ENCODE measurements at places on chromosomes 12 and 14.

GRCh38 chr14:49931523-49931922 lies 38.6 kb downstream of the ARF6 start:
- DNase-seq, result no peak

DNA sequence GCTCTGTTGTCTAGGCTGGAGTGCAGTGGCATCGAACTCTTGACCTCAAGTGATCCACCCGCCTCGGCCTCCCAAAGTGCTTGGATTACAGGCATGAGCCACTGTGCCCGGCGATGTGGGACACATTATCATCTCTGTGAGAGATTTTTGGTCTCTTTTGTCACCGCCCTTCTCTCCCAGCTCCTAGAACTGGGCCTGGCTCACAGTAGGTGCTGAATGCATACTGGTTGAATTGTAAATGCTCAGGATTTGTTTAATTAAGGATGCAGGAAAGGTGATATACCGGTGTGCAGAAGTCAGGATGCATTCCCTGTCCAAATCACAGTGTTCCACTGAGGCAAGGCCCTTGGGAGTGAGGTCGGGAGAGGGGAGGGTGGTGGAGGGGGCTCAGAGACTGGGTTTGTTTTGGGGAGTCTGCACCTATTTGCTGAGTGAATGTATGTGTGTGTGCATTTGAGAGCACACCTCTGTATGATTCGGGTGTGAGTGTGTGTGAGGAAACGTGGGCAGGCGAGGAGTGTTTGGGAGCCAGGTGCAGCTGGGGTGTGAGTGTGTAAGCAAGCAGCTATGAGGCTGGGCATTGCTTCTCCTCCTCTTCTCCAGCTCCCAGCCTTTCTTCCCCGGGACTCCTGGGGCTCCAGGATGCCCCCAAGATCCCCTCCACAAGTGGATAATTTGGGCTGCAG lies 1.0 kb upstream of the KRT18 start:
- DNase-seq, result no peak

GRCh38 chr12:92412856-92413255 lies 267.2 kb upstream of the BTG1 start:
- no peak for DNase-seq

- DNase-seq, result no peak
Measured at GRCh38 chr12:108839890-108840230, 17.5 kb downstream of the SSH1 start.

- DNase-seq, result no peak
Measured at GRCh38 chr12:56766535-56766934, 3.4 kb downstream of the HSD17B6 start.

GRCh38 chr12:53852992-53853391 lies 85.6 kb upstream of the HOXC13 start:
- no peak for DNase-seq

- no peak for DNase-seq
Measured at GRCh38 chr12:108340037-108340436, 926 bp upstream of the CMKLR1 start.

- DNase-seq, result no peak
Measured at GRCh38 chr12:92248977-92249376, 103.3 kb upstream of the BTG1 start.

DNA sequence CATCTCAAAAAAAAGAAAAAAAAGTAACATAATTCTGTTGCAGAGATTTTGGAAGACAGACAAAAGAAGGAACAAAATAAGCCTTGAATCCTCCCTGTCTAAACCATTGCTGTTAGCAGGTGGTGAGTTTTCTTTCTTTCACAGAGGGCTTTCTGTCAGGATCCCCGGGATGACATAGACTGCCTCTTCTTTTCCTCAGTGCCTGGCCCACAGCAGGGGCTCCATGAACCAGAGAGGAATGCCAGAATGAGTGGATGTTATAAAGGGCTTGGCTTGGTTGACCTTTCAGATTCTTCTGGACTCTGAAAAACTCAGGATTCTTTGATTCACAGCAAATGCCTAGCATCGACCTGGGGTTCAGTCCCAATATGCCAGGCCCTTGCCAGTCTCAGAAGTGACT lies 45.8 kb upstream of the CORO1C start:
- DNase-seq, result no peak

- no peak for DNase-seq
Measured at GRCh38 chr12:109310247-109311125, 1.4 kb upstream of the FOXN4 start.

DNA sequence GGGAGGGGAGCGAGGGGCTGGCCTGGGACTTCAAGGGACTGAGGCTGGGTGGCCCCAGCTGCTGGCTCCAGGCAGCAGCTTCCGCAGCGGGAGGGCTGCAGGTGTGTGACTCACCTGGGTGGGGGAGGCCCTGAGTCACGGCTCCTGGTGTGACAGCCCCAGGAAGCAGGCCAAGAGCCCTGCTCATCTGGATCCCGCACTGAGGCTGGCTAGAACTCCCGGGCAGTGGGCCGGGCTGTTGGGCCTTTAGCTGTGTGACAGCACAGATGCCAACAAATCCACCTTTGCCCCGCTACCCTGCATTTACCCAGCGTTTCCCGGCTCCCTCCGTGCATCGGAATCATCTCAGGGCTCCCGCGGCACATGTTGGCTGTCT lies 180.0 kb upstream of the PRMT8 start:
- DNase-seq, result no peak

DNA sequence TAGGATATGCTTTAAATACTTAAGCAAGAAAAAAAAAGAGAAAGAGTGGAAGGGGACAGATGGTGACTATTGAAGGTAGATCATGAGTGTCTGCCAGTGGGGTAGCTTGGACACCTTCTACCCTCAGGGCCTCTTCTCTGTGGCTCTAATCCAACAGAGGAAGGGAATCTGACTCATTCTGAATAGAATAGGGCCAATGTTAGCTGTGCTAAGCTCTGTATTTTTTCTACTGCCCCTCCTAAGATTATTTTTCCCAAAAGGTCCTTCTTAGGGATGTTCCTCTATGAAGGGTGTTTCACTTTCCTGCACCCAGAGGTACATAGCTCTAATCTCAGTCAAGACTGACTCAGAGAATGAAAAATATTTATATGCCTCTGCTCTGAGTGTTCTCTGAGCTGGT lies 25.6 kb downstream of the UNC79 start:
- no peak for DNase-seq

DNA sequence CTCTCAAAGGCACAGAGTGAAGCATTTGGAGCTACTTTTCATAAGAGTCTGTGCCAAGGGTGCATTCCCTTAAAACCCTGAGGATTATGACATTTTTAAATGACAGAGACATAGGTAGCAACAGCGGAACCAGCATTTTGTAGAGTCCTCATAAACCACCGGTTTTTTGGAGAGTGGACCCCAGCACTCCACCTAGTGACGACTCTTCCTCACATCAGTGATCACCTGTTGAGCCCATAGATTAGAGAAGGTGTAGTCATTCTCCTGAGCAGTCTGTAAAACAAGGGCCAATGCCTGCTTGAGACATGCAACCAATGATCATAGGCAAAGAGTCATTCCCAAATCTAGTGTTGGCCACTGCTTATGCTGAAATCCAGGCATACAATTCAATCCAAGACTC lies 399.1 kb downstream of the GXYLT1 start:
- DNase-seq, result no peak

GRCh38 chr12:30968211-30968610 lies 41.7 kb downstream of the TSPAN11 start:
- DNase-seq, result no peak

DNA sequence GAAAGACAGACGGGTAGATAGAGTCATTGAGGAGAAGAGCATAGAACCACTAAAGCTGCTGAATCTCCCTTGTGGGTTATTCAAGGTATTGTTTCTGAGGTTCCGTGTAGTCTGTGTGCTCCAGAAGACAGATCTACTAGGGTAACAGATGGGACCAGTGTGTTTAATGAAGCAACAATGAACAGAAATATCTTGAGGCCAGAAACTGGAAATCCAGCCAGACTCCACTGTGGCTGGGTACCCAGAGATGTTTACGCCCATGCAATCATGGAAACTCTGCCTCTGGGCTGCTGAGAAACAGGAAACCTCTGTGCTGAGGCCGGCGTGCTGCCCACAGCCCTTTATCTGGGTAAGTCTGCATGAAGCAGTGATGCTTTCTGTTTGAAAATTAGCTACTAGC lies 8.3 kb downstream of the PROX2 start:
- DNase-seq, result no peak

GRCh38 chr12:112252184-112252583 lies 126.8 kb downstream of the TRAFD1 start:
- DNase-seq, result no peak

- DNase-seq, result no peak
Measured at GRCh38 chr14:72201645-72202044, 269.4 kb downstream of the RGS6 start.

- peak; percentile 53 for DNase-seq
Measured at GRCh38 chr14:23512156-23512555, 39.4 kb downstream of the ZFHX2 start.

- peak; percentile 70 for DNase-seq
Measured at GRCh38 chr12:31959701-31960391, 631 bp downstream of the RESF1 start.

DNA sequence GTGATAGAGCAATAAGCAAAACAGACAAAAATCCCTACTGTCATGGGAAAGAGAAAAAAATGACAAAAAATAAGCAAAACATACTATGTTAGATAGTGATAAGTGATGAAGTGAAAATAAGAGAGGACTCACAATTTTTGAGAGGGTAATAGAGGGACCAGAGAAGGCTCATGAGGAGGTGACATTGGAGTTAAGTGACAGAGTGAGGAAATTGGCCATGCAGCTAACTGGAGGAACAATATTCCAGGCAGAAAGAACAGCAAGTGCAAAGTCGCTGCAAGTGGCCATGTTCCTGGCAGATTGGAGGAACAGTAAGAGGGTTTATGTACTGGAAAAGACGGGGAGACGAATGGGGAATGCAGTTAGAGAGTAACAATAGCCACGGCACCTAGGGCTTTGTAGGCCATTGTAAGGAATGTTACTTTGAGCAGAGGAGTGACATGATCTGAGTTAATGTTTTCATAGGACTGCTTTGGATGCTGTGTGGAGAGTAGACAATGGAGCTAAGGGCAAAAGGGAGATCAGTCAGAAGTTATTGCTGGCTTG lies 1.4 kb upstream of the SAV1 start:
- DNase-seq, result no peak

DNA sequence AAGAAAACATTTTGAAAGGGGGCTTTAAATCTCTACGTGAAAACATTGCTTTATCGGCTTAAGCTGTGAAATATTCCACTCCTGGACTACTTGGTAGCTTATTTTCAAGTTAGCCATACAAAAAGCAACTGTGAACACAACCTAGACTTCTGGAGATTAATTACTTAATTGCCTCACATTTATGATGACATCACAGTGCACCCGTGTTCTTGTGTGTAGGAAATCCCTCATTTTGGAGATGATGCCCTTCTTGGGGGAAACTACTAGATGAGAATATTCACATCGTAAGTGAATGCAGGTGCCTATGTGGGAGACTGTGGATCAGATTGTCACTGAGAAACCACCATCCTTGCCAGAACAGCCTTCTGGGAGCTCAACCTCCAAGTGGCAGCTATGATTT lies 10.5 kb upstream of the B4GALNT3 start:
- DNase-seq, result no peak

DNA sequence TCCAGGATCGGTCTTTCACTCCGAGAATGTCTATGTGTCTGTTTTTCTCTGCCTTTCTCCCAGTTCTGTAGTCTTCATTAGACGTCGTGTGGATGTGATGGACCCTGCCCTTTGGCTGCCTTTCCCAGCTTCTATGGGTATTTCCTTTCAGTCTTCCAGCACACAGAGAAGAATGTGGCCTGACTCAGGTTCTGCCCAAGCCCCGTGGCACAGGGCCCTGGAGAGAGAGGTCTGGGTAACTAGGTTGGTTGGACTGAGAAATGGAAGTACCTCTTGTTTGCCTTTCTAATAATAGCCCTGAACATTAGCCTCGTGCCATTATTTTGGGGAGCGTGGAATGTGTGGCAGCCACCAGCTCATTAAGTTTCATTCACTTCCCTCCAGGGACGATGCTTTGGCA lies 3.8 kb downstream of the FOXJ2 start:
- no peak for DNase-seq

DNA sequence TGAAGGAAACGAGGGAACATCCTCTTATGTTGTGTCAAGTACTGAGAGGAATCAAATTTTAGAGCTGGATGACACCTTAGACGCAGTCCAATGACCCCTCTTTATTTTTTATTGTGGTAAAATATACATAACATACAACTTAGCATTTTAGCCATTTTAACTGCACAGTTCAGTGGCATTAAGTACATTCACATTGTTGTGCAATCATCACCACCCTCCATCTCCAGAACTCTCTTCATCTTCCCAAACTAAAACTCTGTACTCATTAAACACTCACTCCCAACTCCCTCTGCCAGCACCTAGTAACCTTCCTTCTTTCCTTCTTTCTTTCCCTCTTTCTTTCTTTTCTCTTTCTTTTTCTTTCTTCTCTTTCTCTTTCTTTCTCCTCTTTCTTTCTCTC lies 97.2 kb upstream of the SLC24A4 start:
- no peak for DNase-seq

DNA sequence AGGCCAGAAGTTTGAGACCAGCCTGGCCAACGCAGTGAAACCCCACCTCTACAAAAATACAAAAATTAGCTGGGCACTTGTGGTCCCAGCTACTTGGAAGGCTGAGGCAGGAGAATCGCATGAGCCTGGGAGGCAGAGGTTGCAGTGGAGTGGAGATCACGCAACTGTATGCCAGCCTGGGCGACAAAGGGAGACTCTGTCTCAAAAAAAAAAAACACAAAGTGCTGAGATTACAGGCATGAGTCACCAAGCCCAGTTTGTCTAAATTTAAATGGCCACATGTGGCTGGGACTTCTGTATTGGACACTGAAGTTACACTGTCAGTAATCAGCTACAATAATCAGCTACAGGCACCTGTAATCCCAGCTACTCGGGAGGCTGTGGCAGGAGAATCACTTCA lies 100.9 kb upstream of the AEBP2 start:
- DNase-seq, result no peak

- DNase-seq, result no peak
Measured at GRCh38 chr14:85416771-85417170, 113.2 kb upstream of the FLRT2 start.

- DNase-seq, result no peak
Measured at GRCh38 chr12:113119980-113120669, 15.4 kb downstream of the RASAL1 start.

DNA sequence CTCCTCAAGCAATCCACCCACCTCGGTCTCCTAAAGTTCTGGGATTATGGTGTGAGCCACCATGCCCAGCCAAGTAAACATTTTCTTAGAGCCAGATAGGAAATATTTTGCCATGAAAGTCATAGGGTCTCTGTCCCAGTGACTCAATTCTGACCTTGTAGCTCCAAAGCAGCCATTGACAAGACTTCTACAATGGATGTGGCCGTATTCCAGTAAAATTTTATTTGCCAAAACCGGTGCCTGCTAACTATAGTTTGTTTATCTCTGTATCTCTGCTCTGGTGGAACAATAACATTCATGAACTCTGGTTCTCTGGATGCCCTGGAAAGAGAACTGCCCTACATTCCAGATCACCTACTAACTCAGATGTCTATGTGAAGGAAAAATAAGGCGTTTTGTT lies 54.6 kb upstream of the USP44 start:
- DNase-seq, result no peak

- no peak for DNase-seq
Measured at GRCh38 chr12:109548258-109548657, 25.0 kb downstream of the MMAB start.

GRCh38 chr12:27595231-27595642 lies 71.2 kb downstream of the PPFIBP1 start:
- DNase-seq, result no peak

GRCh38 chr12:80498059-80498728 lies 54.2 kb downstream of the PTPRQ start:
- DNase-seq, result no peak
